ENCODE measurements at places on chromosomes 7 and 10.

- no peak for DNase-seq
These were observed 53.8 kb upstream of the PCBD1 start for GRCh38 chr10:70942125-70942524.

DNA sequence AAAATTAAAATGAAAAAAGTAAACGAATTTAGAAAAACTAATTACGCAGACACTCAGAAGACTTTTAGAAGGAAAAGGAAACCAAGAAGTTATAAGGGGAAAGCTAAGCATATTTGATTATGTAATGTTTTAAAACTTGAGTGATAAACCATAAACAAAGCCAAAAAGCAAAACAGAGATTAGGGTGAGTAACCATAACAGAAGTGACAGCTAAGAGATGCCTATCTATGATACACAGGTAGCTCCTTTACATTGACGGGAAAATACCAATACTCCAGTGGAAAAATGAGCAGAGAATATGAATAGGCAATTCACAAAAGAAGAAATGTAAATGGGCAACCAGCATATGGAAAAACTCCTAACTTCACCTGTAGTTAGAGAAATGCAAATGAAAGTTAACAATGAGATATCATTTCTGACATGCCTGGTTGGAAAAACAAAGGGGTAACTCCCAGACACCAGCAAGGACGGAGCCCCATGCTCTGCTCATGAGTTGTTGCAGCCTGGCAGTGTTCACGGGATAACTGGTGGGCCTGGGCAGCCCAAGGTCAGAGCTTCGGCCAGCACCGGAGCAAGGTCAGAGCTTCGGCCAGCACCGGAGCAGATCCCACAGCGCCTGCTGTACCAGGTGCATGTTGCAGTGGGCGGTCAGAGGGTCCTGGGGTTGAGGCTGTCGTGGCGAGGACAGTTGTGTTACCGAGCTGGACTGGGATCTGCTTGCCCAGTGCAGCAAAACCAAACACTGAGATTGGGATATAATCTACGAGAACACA, 58.9 kb downstream of the ALOX5 start:
- no peak for DNase-seq

DNA sequence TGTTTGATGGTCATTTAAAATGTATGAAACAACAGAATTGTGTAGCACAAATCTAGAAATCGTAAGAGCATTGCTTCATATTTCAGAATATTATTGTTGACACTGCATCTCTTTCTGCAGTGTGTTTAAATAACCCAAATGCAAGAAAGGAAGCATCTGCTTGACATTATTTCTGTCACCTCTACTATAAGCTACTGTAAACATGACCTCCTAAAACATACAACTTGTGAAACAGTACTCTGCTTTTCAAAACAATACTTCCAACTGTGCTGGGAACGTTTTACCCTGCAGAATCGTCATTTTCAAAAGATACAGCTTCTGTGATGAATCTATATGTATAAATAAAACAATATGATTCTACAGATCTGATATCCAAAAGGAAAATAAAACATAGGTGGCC, 82.0 kb downstream of the RNF133 start:
- DNase-seq: no peak

DNA sequence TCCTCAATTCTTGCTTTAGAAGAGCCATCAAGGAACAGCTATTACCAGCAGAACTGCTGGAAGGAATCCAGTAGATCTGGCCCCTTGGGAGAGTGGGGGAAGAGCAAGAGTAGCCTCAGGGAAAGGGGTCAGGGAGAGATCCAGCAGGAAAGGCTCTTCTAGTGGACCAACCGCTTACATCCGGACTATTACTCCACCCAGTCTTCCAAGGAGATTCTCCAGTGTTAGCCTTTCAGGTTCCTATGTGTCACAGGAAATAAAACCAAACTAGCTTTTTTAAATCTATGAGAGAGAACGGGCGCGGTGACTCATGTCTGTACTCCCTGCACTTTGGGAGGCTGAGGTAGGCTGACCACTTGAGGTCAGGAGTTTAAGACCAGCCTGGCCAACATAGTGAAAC, 34.3 kb downstream of the TET1 start:
- peak; percentile 92 for DNase-seq

GRCh38 chr7:151857866-151858450, 19.0 kb downstream of the PRKAG2 start:
- no peak for DNase-seq

DNA sequence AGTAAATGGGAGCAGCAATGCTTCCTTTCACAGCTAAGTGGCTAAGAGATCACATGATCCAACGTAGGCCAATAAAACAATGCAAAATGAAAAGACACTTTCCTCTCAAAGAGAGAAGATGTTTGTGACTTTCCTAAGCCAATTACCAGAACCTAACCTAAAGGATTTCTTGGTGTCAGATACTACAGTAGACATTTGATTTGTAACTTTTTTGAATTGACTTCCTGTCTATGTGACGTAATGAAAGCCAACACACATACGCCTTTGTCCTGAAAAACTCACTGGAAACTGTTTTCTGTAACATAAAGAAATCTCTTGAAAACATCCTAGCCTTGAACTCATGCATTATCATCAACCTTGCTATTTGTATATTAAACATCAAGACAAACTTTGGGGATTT, 417.1 kb downstream of the GPAM start:
- DNase-seq: no peak

DNA sequence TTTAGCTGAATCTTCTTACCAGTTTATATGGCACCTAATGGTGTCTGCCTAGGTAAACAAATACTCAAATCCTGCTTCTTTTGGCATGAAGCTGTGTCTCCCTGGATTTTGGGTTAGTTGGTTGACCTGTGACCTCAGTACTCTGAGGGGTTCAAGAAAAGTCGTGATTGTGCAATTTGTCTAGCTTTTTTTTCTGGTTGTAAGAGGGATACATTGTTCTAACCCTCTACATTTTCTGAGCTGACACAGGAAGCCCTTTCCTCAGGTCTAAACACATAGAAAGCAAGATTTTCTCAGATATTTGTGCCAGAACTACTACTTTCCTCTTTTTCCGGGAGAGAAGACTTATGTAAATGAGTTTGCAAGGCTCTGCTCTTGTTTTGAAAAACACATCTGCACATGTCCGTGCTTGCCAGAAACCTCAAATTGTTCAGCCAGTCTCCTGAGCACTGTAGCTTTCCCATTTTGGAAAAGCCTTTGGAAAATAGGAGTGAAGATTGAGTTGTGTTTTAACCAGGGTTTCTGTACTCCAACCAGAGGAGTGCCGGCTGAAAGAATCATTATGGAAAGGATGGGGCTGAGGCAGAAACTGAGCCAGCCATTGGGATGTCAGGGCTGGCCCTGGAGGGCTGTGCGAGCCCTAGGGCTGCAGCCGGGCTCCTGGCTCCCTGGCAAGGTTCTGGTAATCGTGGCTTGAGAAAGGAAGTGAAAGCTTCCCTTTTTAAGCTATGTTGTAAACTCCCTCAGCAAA, 31.3 kb upstream of the CXCL12 start:
- peak; percentile 19 for DNase-seq

- no peak for DNase-seq
These were observed 52.4 kb downstream of the CALD1 start for GRCh38 chr7:134831862-134832261.

GRCh38 chr10:44369296-44369695, 15.6 kb downstream of the CXCL12 start:
- peak; percentile 60 for DNase-seq

DNA sequence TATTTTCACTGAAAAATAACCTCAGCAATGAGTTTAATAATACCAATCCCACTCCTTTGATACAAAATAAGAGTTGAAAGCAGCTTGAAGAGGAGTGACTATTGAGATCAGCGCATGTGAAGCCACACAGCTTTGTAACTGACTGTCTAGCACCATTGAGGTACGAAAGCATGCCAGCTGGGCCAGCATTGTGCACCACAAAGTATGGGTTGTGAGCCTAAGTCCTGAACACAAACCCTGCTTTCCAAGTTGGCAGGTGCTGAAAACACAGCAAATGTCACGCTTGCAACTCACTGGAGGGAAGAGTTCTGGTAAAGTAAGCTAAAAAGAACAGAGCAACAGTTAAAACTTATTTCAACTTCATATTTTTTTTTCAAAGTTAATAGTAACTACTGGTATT, 4.0 kb upstream of the FAM53B start:
- no peak for DNase-seq

- DNase-seq: peak; percentile 25
These were observed 338.0 kb upstream of the MKI67 start for GRCh38 chr10:128463991-128464760.

GRCh38 chr7:149722356-149722957, 50.9 kb downstream of the ZNF467 start:
- no peak for DNase-seq

DNA sequence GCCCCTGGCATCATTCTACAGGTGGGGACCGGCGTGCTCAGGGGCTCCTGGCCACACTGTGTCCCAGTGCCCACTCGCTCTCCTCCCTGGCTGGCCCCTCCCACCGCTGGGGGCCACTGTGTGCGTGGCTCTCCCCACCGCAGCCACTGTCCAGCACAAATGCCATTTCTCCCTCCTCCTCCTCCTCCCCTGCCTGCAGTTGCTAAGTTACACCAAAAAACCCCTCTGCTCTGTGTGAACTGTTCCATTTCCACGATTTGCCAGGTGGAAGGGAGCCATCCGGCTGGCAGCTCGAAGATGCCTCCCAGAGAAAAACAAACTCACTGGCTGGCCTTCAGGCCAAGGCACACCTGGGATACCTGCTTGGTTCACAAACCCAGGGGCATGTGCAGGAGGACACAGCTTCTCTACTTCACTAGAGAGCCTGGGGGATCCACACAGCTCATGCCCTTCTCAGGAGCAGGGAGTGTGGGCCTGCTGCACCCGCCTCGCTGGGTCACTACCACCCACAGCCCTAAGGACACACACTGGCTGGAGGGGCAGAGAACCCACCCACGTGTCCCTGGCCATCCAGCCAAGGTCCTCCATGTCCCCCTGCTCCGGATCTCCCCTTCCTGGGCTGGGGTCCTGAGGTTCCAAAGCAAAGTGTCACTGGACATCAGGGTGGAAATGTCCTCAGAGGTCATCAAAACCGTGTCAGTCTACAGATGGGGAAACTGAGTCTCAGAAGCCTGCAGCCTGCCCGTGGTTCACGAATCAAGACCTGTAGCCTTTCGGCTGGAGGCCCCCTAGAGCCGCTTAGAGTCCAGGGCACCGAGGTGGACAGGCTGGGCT, 1.7 kb downstream of the RASGEF1A start:
- no peak for DNase-seq

GRCh38 chr7:26213807-26214515, 12.4 kb downstream of the CBX3 start:
- no peak for DNase-seq

- DNase-seq: no peak
These were observed 187.4 kb upstream of the GDF10 start for GRCh38 chr10:47112612-47113011.

GRCh38 chr10:120953897-120954296, 102.7 kb downstream of the WDR11 start:
- no peak for DNase-seq

- no peak for DNase-seq
These were observed 161.9 kb upstream of the AGK start for GRCh38 chr7:141389140-141389796.

DNA sequence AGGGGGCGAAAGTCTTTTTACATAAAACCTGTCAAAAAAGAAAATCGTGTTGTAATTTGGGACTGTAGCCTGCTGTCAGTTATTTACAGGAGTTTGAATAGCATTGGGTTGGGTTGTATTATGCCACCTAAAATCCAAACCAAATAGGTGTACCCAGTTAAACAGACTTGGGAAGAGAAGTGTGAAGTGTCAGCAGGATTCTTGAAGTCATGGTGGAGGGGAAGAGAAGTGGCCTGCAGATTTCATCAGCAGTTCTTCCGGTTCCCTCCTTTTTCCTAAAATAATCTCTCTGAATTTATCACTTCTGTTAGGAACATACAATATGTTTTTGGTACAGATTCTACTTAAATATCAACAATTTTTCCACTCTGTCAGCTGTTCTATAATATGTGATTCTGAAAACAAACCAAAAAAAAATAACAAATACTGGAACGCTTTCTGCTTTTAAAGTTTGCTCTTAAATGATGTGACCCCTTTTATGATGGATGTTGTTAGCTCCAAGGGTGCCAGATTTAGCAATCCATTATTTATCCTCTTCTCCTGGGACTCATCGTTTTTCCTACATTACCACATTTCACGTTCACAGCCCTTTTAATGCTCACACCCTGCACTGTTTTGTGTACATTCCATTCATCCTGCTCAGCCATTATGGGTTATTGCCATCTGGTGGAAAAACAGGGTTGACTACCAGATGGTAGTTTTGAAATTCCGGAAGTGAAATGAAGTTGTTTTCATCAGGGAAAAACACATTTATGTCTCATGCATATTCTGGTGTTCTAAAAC, 18.7 kb upstream of the ARHGAP12 start:
- peak; percentile 94 for DNase-seq

GRCh38 chr7:122013630-122014029, 130.4 kb downstream of the AASS start:
- no peak for DNase-seq

GRCh38 chr7:129530795-129531391, 28.6 kb downstream of the SMKR1 start:
- DNase-seq: peak; percentile 91

DNA sequence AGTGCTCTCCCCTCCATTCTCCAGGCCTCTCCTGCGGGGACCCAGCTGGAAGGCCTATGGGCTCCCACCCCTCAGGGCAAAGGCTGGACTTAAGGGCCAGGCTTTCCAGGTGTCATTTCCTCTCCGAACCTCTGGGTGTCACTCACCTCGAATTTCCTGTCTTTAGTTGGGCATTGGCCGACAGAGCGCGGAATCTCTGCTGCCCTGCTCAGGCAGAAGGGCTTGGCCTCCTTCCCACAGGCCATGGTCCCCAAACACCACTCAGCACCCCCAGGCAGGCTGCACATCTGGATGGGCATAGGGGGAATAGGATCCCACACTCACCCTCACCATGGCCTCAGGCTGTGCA, 212.9 kb downstream of the CCSER2 start:
- DNase-seq: no peak

Measured in fibroblast of mammary gland (primary cell).